ENCODE measurements at places on chromosomes 12 and 14. TPM values are rescaled to one million over a fixed set of nuclear protein-coding genes. Genes with fewer than 3 reads are reported as not detected.

Gene FLRT2
- 264 TPM for polyA plus RNA-seq

DNA sequence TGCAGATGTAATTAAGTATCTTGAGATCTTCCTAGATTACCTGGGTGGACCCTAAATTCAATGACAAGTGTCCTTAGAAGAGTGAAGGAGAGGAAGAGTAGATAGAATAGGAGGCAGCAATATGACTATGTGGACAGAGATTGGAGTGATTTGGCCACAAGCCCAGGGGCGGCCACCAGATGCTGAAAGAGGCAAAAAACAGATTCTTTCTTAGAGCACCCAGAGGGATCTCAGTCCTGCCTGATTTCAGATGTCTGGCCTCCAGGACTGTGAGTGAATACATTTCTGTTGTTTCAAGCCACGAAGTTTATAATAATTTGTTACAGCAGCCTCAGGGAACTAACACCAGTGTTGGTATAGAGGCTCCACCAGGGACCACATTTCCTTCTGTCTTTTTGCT is 67.3 kb downstream of the DACT1 start:
- no peak for DNase-seq

GRCh38 chr12:65355461-65355860 is 77.0 kb downstream of the MSRB3 start:
- DNase-seq: no peak

DNA sequence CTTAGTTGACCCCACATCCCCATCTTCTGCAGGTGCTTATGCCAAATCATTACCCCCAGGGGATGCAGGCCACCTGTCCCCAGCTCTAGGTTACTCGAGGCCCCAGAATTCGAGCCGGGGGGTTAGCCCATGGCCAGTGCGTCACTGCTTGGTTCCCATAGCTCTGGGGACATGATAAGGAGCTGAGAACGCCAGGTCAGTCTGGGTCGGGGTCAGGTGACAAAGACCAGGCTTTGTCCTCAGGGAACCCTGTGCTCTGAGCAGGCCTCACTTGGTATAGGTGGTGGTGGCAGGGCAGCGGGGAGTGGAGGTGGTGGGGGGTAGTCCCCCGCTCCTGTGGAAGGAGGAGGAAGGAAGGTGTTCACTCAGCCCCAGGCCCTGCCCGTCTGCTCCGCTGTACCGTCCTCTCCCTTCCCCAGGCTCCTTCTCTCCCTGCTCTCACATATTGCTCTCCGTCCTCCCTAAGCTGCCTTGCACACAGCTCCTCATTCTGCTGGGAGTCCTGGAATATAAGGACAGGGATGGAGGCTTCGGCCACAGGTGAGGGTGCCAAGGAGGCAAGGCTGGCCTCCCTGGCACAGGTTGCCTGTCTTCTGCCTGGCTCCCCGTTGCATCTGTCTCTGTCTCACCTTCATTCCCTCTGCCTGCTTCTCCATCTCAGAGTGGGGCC is 2.0 kb upstream of the MYH6 start:
- DNase-seq: no peak

DNA sequence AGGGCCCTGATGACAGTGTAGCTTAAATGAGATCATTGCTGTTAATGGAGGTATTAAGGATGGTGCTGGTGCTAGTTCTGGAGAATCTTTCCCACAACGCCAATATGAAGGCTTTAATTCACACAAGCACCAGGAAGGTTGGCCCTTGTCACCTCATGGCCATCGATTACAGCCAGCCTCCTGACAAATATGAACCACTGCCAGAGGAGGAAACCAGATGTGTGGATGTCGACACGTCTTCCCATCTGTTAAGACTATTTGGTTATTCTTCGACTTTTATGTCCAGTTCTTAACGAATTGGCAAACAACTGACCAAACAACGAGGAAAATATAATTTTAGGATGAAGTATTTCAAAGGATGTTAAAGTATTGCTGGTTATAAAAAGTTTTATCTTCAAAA is 79.5 kb downstream of the PIK3C2G start:
- DNase-seq: no peak
